CD4-positive, CD25-positive, alpha-beta regulatory T cell (primary cell): ENCODE measurements at places on chromosomes 12 and 14. TPM values are rescaled to one million over a fixed set of nuclear protein-coding genes. Genes with fewer than 3 reads are reported as not detected.

SLC10A1 gene
- polyA plus RNA-seq: 0.39 TPM

DNA sequence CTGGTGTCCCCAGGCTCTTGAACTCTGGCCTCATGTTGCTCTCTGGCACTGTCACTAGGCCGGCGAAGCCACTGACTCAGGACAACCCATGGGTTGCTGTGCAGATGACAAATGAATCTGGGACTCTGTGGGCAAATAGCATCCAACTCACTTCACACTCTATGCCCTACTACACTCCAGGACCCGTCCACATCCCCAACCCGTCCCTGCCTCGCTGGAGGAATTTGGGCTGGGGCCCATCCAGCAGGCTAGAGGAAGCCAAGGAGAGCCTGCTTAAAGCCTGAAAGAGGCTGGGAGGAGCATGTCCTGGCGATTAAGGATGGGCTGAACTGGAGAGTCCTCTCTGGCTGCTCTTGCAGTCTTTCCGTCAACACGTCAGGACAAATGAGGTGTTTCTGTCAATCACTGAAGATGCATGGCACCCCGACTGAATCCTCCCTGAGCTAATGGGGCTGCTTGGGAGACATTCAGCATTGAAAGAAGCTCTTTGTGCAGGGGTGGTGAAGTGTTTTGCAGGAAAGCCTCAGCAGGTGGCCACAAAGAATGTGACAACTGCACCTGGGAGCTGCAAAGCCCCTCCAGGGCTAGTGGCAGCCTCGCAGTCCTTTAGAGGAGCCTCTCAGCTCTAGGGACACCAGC, 71.7 kb downstream of the ANO2 start:
- DNase-seq: no peak

- no peak for DNase-seq
Measured at GRCh38 chr12:85627584-85627983, 208.6 kb downstream of the RASSF9 start.

GRCh38 chr12:47190271-47190750, 110.6 kb upstream of the AMIGO2 start:
- no peak for DNase-seq

- no peak for DNase-seq
Measured at GRCh38 chr14:38203929-38204718, 3.6 kb upstream of the SSTR1 start.
